Adrenal gland (tissue), 19 donors: ENCODE measurements at places on chromosomes 4 and X.

GRCh38 chr4:37762294-37762990 is 64.0 kb upstream of the PGM2 start:
- no peak overlapping the region for H3K27ac ChIP-seq
- H3K4me3 ChIP-seq = no peak overlapping the region
- H3K36me3 ChIP-seq = no peaks in the 10 kb centered on the region
- DNase-seq = no peak

- H3K4me3 ChIP-seq = no peak overlapping the region
- no peaks in the 10 kb centered on the region for H3K27me3 ChIP-seq
- H3K36me3 ChIP-seq = peaks cover 92% of the 10 kb centered on the region
- DNase-seq = no peak
- H3K4me1 ChIP-seq = peaks cover 6% of the 10 kb centered on the region
- no peak overlapping the region for H3K27ac ChIP-seq
Measured at GRCh38 chr4:143531788-143532491, 18.4 kb downstream of the SMARCA5 start.

DNA sequence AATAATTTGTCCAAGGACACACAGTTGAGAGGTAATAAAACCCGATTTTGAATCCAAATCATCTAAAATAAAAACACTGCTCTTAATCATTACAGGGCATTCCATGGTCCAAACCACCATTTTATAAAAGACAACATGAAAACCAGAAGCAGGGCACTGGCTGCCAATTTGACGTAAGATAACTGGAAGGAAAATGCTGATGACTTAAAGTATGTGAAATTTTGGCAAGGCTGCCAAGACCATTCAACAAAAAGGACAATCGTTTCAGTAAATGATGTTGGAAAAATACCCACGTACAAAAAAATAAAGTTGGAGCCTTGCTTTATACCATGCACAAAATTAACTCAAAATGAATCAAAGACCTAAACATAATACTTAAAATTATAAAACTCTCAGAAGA is 344.4 kb downstream of the RAPGEF2 start:
- DNase-seq = no peak
- no peaks in the 10 kb centered on the region for H3K36me3 ChIP-seq

- H3K36me3 ChIP-seq = no peaks in the 10 kb centered on the region
- H3K27me3 ChIP-seq = no peaks in the 10 kb centered on the region
- H3K4me3 ChIP-seq = no peak overlapping the region
- no peaks in the 10 kb centered on the region for H3K4me1 ChIP-seq
- no peak for DNase-seq
Measured at GRCh38 chr4:98540803-98541202, 117.6 kb downstream of the TSPAN5 start.

- no peaks in the 10 kb centered on the region for H3K27me3 ChIP-seq
- DNase-seq = no peak
- H3K36me3 ChIP-seq = no peaks in the 10 kb centered on the region
- H3K4me1 ChIP-seq = no peaks in the 10 kb centered on the region
Measured at GRCh38 chr4:100147684-100148083, 42.6 kb downstream of the DDIT4L start.

DNA sequence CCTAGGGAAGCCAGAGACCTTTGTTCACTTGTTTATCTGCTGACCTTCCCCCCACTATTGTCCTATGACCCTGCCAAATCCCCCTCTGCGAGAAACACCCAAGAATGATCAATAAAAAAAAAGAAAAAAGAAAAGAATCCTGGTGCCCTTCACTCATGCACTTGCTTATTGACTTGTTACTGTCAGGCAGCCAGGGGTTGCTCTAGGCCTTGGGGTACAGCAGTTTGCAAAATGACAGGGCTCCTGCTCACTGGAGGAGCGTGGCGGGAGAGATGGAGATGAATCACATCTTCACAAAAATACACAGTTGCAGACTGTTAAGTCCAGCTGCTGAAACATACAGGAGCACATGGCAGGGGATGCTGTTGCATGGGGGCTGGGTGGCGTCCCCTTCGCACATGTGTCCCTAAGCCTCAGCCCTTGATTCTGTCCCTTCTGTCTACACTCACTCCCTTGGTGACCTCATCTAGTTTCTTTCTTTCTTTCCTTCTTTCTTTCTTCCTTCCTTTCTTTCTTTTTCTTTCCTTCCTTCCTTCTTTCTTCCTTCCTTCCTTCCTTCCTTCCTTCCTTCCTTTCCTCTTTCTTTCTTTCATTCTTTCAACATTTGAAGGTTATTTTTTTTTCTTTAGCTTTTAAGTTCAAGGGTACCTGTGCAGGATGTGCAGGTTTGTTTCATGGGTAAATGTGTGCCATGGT is 16.9 kb upstream of the TMEM271 start:
- H3K27me3 ChIP-seq = peaks cover 4% of the 10 kb centered on the region
- no peak overlapping the region for H3K4me3 ChIP-seq
- no peaks in the 10 kb centered on the region for H3K36me3 ChIP-seq
- no peak for DNase-seq

DNA sequence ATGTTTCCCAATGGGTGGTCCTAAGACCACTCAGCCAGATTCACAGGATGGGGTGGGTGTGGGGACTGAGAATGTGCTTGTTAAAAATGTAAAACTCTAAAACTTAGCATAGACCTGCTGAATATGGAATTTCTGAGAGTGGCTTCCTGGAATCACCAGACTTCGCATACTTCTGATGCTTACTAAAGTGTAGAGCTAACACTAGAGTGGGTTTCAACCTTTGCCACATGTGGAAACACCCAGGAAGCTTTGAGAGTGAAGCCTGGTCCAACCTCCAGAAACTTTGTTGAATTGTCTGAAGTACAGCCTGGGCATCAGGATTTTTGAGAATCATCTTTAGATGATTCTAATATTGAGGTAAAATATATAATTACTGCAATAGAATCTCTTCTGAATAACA is 167.8 kb upstream of the EDNRA start:
- no peak overlapping the region for H3K4me3 ChIP-seq
- H3K27ac ChIP-seq = peak overlapping the region; percentile 33
- H3K27me3 ChIP-seq = no peaks in the 10 kb centered on the region
- no peaks in the 10 kb centered on the region for H3K4me1 ChIP-seq
- H3K36me3 ChIP-seq = no peaks in the 10 kb centered on the region
